ENCODE measurements at places on chromosomes 1 and 21.

DNA sequence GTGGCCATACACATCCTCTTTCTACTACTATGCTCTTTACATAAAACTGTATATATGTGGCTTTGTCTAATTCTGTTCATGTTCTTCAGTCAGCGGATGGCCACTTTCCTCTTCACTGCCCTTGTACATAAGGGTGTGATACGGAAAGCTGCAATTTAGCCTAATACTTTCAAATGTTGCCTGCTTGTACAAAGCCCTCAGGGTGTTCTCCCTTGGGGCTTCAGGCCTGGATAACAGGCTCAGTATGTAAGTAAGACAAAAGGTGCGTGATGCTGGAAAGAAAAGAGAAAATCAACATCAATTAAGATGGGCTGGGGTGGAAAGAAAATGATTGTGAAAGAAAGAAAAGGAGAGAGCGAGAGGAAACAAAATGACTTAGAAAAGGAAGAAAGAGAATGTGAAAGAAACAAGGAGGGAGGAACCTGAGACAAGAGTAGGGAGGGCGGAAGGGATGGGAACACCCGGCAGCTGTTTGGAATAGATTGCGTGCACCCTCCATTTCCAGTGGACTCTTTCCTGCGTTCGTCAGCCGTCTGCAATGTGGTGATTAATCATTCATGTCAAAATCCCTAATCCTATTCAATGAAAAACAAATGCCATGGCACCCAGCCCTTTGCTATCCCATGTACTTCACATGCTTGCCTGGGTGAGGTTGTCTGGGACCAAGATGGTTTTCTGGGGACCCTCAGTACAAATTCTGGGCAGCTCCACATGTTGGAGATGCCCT is 553.6 kb downstream of the NUF2 start:
- no peaks in the 10 kb centered on the region for H3K27me3 ChIP-seq
- H3K36me3 ChIP-seq: peaks cover under 1% of the 10 kb centered on the region
- no peak overlapping the region for H3K27ac ChIP-seq
- DNase-seq: no peak
- H3K4me3 ChIP-seq: no peak overlapping the region

DNA sequence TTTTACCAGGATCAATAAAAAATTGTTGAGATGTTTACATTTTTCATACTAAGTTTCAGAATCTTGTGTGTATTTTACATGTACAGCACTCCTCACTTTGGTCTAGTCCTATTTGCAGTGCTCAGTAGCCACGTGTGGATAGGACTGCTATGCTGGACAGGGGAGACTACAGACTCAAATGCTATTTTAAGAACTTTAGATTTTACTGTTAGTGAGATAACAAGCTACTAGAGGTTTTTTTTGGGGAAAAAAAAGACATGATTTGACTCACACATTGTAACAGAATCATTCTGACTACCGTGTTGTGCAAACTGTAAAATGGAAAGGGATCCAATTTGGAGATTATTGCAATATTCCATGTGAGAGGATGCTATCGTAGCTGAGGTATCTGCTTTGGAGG is 418.9 kb upstream of the PRMT6 start:
- no peak overlapping the region for H3K4me3 ChIP-seq
- no peaks in the 10 kb centered on the region for H3K36me3 ChIP-seq
- H3K27me3 ChIP-seq: no peaks in the 10 kb centered on the region
- H3K27ac ChIP-seq: no peak overlapping the region

DNA sequence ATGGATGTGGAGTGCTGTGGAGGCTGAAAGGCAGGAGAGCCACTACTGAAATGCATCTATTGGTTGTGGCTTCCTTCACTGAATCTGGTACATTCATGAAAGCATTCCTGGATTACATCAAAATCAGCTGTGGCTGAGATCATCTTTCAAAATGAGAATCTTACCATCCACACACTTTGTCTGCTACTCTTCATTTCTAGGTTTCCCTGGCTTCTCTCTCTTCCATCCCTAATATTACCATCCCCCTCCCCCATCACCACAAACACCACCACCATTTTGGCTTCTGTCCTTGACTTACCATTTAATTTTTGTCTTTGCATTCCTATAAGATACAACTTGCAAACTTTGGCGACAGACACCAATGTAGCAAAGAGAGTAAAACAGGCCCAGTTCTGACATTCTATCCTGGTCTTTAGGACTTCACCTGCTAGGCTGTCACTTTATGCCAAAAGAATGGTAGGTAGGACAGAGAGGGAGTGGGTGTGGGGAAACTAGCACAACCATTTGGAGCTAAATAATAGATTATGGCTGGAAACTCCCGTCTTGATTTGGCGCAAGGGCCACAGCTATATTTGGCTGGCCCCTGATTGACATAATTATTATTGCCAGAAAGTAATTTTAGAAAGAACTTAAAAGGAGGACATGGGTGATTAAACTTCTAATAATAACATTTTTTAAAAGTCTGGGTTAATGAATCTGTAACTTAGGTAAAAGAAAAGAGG is 15.1 kb upstream of the DUSP10 start:
- H3K27ac ChIP-seq: no peak overlapping the region
- no peaks in the 10 kb centered on the region for H3K27me3 ChIP-seq
- no peaks in the 10 kb centered on the region for H3K36me3 ChIP-seq

- peaks cover 25% of the 10 kb centered on the region for H3K27me3 ChIP-seq
- no peak for DNase-seq
- no peak overlapping the region for H3K4me3 ChIP-seq
- H3K4me1 ChIP-seq: no peaks in the 10 kb centered on the region
- no peak overlapping the region for H3K27ac ChIP-seq
- no peaks in the 10 kb centered on the region for H3K36me3 ChIP-seq
These were observed 70.3 kb downstream of the SYF2 start for GRCh38 chr1:25161981-25162380.

DNA sequence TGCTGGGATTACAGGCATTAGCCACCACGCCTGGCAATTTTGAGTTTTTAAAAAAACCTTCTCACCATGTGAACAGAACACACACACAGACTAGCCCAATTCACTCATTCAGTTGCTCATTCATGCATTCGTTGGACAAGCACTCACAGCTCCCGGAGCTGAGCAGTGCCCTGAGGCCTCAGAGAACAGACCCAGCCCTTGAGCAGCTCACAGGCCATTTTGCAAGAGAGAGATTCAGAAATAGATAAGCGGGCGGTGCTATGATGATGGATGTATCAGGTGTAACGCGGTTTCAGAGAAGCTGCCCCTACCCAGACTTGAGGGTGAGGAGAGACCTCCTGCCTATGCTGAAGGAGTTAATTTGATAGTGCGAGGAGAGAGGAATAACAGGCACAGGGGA is 18.6 kb downstream of the PTAFR start:
- DNase-seq: no peak
- H3K4me3 ChIP-seq: no peak overlapping the region
- no peaks in the 10 kb centered on the region for H3K27me3 ChIP-seq

DNA sequence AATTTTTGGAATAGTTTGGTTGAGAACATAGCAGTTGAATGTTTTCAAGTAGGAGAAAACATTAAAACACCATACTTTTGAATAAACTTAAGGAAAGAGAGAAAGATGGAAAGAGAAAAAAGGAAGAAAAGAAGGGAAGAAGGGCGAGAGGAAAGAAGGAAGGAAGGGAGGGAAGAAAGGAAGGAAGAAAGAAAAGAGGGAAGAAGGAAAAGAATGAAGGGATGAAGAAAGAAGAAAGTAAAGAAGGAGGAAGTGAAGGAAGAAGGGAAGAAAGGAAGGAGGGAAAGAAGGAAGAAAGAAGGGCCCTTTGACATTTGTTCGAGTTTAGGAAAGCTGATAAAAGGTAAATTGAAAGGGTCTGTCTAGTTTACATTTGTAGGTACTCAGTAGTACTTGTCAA is 482.7 kb downstream of the SIPA1L2 start:
- H3K4me1 ChIP-seq: no peaks in the 10 kb centered on the region
- H3K27ac ChIP-seq: no peak overlapping the region
- H3K4me3 ChIP-seq: no peak overlapping the region
- peaks cover 6% of the 10 kb centered on the region for H3K27me3 ChIP-seq
- DNase-seq: no peak

GRCh38 chr1:97433094-97433823 is 487.6 kb downstream of the DPYD start:
- H3K27me3 ChIP-seq: no peaks in the 10 kb centered on the region
- H3K27ac ChIP-seq: no peak overlapping the region
- no peaks in the 10 kb centered on the region for H3K36me3 ChIP-seq
- H3K4me1 ChIP-seq: no peaks in the 10 kb centered on the region
- no peak for DNase-seq
- H3K4me3 ChIP-seq: no peak overlapping the region

DNA sequence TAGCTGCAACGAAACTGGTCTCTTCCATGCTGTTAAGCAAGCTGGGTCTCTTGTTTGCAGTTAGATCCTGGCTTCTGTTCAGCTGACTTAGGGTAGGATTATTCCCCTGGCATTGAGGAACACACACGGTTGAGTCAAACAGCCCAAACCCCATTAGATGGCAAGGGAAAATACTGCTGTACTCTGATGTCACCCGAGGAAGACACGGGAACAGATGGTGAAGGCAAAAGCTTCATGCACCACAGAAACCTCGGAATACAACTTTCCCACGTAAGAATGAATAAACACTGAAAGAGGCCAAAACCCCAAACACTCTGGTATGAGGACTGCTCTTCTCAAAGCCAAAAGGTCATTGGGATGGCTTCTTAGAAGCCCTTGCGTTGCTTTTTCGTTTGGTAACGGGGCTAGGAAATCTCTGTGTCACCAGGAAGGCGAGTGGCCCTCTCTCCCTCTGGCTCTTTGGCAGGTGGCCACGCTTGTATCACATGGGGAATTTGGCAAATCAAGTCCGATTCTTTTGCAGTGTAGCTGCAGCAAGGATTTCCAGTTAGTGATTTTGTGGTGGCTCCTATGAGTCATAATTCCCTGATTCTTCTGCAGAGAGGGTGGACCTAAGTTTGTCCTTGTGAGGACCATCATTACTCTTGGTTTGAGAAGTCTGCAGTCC is 16.7 kb upstream of the LYST start:
- H3K4me1 ChIP-seq: peaks cover 49% of the 10 kb centered on the region
- H3K4me3 ChIP-seq: peak overlapping the region; percentile 9
- no peak for DNase-seq
- H3K36me3 ChIP-seq: peaks cover 2% of the 10 kb centered on the region
- H3K27me3 ChIP-seq: no peaks in the 10 kb centered on the region

All from effector memory CD8-positive, alpha-beta T cell (primary cell).